Spleen (tissue), 13 donors: ENCODE measurements at places on chromosomes 1 and 21.

DNA sequence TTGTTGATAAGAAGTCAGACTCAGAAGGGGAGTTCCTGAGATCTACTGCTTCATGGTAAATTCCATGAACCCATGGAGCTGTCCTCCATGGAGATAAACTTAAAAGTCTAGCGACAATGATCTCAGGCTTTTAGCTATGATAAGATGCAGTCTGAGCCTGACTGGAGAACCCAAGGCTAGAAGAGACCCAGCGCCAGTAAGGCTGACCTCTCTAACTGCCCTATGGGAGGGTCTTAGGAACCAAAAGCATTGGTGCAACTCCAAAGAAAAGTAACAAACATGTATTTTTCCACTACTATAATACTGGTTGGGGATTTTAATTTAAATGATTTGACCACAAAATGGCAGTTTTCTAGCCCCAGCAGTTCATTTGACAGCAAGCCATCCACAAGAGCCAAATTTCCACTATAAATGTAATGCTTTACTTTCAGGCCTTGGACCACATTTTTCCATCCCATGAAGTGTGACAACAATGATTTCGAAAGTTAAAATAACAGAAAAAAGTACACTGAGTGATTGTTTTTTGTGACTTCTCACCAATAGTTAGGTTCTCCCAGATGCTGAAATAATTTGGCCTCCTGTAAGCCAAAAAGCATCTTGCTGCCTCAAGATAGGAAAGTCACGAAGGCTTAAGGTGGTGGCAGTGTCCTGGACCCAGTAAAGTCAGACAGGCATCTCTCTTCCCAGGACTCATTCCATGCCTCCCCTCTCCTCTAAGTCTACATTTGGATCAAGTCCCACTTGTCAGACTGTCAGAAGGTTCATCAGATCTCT lies 43.1 kb upstream of the EXOSC10 start:
- peaks cover 3% of the 10 kb centered on the region for H3K4me1 ChIP-seq
- no peaks in the 10 kb centered on the region for H3K36me3 ChIP-seq
- peak overlapping the region; percentile 38 for H3K27ac ChIP-seq
- no peaks in the 10 kb centered on the region for H3K27me3 ChIP-seq

GRCh38 chr1:66380452-66381212 lies 153.3 kb upstream of the SGIP1 start:
- H3K4me3 ChIP-seq, result no peak overlapping the region
- H3K27ac ChIP-seq, result peak overlapping the region; percentile 48
- peaks cover 44% of the 10 kb centered on the region for H3K4me1 ChIP-seq

GRCh38 chr1:198253259-198253658 lies 96.5 kb downstream of the NEK7 start:
- H3K4me3 ChIP-seq, result no peak overlapping the region
- H3K4me1 ChIP-seq, result peaks cover 8% of the 10 kb centered on the region
- DNase-seq, result no peak
- H3K27me3 ChIP-seq, result no peaks in the 10 kb centered on the region
- H3K27ac ChIP-seq, result no peak overlapping the region

GRCh38 chr21:41326414-41327080 lies 9.9 kb downstream of the FAM3B start:
- H3K36me3 ChIP-seq, result no peaks in the 10 kb centered on the region
- DNase-seq, result no peak
- H3K4me3 ChIP-seq, result no peak overlapping the region

- no peaks in the 10 kb centered on the region for H3K4me1 ChIP-seq
- no peak for DNase-seq
- no peak overlapping the region for H3K4me3 ChIP-seq
- no peaks in the 10 kb centered on the region for H3K36me3 ChIP-seq
- H3K27ac ChIP-seq, result no peak overlapping the region
- no peaks in the 10 kb centered on the region for H3K27me3 ChIP-seq
Observed at GRCh38 chr1:206067486-206068227, 14.7 kb downstream of the RHEX start.

- peak overlapping the region; percentile 74 for H3K4me3 ChIP-seq
- DNase-seq, result peak; percentile 88
- H3K4me1 ChIP-seq, result peaks cover 11% of the 10 kb centered on the region
- peaks cover 13% of the 10 kb centered on the region for H3K27me3 ChIP-seq
- peak overlapping the region; percentile 39 for H3K27ac ChIP-seq
- no peaks in the 10 kb centered on the region for H3K36me3 ChIP-seq
Observed at GRCh38 chr1:23908453-23909341, 4.5 kb downstream of the CNR2 start.

DNA sequence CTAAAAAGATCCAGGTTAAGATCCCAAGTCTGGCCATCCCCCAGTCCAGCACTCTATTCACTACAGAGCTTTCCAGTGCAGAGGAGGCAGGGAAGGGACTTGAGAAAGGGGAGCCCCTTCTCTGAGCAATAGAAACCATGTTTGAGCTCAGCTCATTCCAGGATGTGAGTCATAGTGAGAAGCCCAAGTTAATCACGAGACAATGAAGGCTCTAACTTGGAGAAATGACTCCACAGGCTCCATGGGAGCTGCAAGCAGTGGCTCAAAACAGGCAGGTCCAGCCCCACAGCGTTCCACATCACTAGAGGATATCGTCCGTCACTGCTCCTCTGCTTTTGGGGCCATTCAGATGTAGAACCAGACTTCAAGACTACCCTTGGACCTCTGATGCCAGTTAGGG lies 59.1 kb downstream of the CAMK2N1 start:
- H3K36me3 ChIP-seq, result no peaks in the 10 kb centered on the region
- DNase-seq, result no peak
- no peak overlapping the region for H3K27ac ChIP-seq
- H3K4me1 ChIP-seq, result no peaks in the 10 kb centered on the region
- H3K27me3 ChIP-seq, result peaks cover 21% of the 10 kb centered on the region

DNA sequence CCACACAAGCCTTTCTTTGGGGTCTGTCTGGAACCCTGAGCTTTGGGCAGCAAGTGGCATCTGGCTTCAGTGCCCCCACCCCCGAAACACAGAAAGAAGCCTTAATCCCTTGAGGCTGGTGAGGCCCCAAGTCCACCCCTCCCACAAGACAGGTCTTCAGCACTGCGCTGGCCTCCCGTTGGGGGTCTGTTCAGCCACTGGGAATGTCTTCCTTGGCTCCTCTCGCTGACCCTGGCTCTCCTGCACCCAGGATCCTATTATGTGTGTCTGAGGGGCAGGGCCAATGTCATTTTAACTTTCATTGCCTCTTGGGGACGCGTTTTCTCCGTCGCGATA lies 26.9 kb downstream of the ATP8B2 start:
- peak overlapping the region; percentile 79 for H3K27ac ChIP-seq
- H3K36me3 ChIP-seq, result peaks cover 27% of the 10 kb centered on the region
- H3K4me3 ChIP-seq, result peak overlapping the region; percentile 27
- H3K27me3 ChIP-seq, result peaks cover 17% of the 10 kb centered on the region
- peaks cover 41% of the 10 kb centered on the region for H3K4me1 ChIP-seq

- H3K36me3 ChIP-seq, result no peaks in the 10 kb centered on the region
- no peak overlapping the region for H3K4me3 ChIP-seq
- H3K27me3 ChIP-seq, result no peaks in the 10 kb centered on the region
- no peak overlapping the region for H3K27ac ChIP-seq
- H3K4me1 ChIP-seq, result peaks cover 78% of the 10 kb centered on the region
Observed at GRCh38 chr1:156100205-156100995, 14.1 kb upstream of the LMNA start.

DNA sequence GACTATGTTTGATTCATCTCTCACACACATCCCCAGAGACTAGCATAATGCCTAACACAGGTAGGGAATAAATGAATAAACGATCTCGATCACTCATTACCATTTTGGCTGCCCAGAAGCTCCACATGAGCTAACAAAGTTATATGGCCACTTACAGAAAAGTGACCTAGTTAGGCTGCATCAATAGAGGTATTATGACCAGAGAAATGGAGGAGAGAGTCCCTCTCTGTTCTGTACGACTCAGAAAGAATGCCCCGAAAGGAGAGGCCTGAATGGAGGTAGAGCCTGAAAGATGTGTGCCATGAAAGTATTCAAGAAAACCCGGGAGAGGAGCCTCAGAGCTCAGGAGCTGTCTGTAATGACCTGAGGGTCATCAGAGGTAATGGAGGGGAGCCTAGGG lies 208.2 kb upstream of the GRIK3 start:
- H3K4me3 ChIP-seq, result no peak overlapping the region
- DNase-seq, result no peak
- H3K27me3 ChIP-seq, result peaks cover 4% of the 10 kb centered on the region
- no peaks in the 10 kb centered on the region for H3K36me3 ChIP-seq
- H3K4me1 ChIP-seq, result no peaks in the 10 kb centered on the region
- no peak overlapping the region for H3K27ac ChIP-seq

- no peaks in the 10 kb centered on the region for H3K36me3 ChIP-seq
- H3K4me3 ChIP-seq, result no peak overlapping the region
- H3K27ac ChIP-seq, result no peak overlapping the region
- no peaks in the 10 kb centered on the region for H3K27me3 ChIP-seq
- peak; percentile 59 for DNase-seq
Observed at GRCh38 chr1:211487672-211488208, 4.2 kb downstream of the RD3 start.

GRCh38 chr1:83799594-83799993 lies 199.3 kb downstream of the TTLL7 start:
- no peak overlapping the region for H3K4me3 ChIP-seq
- no peaks in the 10 kb centered on the region for H3K4me1 ChIP-seq
- no peak overlapping the region for H3K27ac ChIP-seq

- no peaks in the 10 kb centered on the region for H3K27me3 ChIP-seq
- peak overlapping the region; percentile 83 for H3K4me3 ChIP-seq
- H3K4me1 ChIP-seq, result peaks cover 53% of the 10 kb centered on the region
Observed at GRCh38 chr1:167554028-167554779, 642 bp upstream of the CREG1 start.

DNA sequence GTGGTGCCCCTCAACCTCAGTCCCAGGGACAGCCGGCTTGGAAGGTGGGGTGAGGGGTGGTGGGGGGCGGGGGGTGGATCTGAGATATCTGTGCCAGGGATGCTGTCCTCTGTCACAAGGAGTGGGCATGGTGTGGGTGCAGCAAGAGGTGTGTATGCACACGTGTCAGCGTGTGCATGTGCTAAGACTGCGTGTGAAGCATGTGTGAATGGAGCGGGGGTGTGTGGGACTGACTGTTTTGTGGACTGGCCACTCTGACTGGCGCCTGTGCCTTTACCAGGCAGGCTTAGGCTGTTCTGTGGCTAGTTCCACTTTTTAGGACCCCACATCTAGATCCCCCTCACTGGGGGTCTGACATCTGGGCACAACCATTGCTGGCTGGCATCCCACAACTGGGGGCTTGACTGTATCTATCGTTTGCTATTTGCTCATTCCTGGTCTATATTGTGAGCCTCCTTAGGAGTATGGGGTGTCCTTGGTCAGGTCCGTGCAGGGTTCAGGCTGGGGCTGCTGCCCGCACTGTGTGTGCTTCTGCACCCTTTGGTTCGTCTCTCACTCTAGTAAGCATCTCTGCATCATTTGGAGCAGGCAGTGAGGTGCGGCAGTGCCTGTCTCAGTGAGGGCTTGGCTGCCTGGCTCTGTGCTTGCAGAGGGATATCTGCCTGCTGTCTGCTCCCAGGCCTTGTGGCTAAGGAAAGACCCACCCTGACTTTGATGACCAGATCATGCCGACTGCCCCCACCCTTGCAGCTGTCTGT lies 1.9 kb downstream of the AMPD2 start:
- H3K4me1 ChIP-seq, result peaks cover 85% of the 10 kb centered on the region
- DNase-seq, result no peak
- H3K4me3 ChIP-seq, result peak overlapping the region; percentile 73
- no peaks in the 10 kb centered on the region for H3K27me3 ChIP-seq
- peak overlapping the region; percentile 86 for H3K27ac ChIP-seq

DNA sequence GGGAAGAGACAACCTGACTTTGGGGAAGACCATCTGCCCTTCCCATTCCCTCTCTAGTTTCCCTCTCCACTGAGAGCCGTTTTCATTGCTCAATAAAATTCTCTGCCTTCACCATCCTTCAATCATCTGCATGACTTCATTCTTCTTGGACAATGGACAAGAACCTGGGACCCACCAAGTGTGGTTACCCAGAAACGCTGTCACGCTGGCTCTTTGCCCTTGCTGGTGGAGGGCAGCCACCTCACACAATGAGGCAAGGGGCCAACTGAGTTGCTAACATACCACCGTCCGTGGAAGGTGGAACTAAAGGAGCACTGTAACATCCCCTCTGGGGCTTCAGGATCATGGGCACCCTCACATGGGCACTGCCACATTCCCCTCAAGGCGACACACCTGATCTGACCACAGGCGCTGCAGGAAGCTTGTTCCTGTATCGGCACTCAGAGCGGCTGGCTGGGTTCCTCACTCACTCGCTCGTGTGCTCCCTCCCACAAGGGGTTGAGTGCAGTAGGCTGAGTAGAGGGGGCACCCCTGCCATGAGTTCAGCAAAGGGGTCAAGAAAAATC lies 652.4 kb downstream of the PLPP3 start:
- no peaks in the 10 kb centered on the region for H3K27me3 ChIP-seq
- no peak overlapping the region for H3K27ac ChIP-seq
- DNase-seq, result peak; percentile 52
- H3K36me3 ChIP-seq, result no peaks in the 10 kb centered on the region
